Upper lobe of left lung (tissue), 6 donors: ENCODE measurements at places on chromosomes 6 and 20. TPM values are rescaled to one million over a fixed set of nuclear protein-coding genes. Genes with fewer than 3 reads are reported as not detected.

The SMOC2 gene
- total RNA-seq, result 1.0 TPM

The TTBK1 gene
- 0.15 TPM for total RNA-seq

The LPIN3 gene
- total RNA-seq, result 14.5 TPM

The BPIFA1 gene
- 61.8 TPM for total RNA-seq

- DNase-seq, result no peak
Observed at GRCh38 chr6:63410435-63411426, 90.9 kb upstream of the LGSN start.

GRCh38 chr20:61879303-61879620, 186.4 kb downstream of the TAF4 start:
- no peak for DNase-seq

DNA sequence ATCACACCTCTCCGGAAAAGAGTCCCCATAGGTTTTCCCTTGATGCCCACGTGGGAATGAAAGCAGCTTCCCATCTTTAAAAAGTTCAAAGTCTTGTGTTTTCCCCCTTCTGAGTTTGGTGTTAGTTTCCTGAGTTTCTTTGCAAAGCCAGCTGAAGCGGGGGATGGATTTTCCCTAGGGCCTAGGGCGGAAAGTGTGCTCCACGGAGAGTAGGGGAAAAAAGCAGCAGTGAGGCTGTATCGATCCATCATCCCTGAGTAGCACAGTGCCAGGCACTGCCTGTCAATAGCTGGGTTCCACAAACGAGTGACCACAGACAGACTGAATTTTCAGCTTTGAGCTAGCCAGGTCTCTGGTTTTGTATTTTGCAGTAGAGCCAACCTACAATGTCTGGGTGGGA, 1.3 kb downstream of the DAAM2 start:
- no peak for DNase-seq

DNA sequence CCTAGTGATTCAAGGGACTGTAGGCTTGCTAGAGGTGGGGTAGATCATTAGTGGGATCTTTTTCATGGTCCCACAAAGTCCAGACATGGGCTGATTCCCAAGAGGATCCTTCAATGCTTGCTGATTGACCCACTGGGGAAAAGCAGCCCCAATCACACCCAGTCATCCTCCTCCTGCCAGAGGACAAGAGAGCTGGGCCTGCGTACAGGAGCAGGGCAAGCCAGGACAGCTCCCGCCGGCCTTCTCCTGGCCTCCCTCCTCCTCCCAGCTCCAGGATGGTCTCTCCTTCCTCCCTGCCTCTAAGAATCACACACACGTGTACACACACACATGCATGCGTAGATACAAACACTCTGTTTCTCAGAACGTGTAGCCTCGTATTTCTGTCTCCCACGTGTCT, 27.0 kb downstream of the KCNK15 start:
- DNase-seq, result peak; percentile 20
